ENCODE measurements at places on chromosomes 2 and 18.

- no peak for DNase-seq
Observed at GRCh38 chr18:28208268-28208667, 31.3 kb upstream of the CDH2 start.

GRCh38 chr2:139917690-139918384 is 1137.6 kb upstream of the NXPH2 start:
- no peak for DNase-seq

DNA sequence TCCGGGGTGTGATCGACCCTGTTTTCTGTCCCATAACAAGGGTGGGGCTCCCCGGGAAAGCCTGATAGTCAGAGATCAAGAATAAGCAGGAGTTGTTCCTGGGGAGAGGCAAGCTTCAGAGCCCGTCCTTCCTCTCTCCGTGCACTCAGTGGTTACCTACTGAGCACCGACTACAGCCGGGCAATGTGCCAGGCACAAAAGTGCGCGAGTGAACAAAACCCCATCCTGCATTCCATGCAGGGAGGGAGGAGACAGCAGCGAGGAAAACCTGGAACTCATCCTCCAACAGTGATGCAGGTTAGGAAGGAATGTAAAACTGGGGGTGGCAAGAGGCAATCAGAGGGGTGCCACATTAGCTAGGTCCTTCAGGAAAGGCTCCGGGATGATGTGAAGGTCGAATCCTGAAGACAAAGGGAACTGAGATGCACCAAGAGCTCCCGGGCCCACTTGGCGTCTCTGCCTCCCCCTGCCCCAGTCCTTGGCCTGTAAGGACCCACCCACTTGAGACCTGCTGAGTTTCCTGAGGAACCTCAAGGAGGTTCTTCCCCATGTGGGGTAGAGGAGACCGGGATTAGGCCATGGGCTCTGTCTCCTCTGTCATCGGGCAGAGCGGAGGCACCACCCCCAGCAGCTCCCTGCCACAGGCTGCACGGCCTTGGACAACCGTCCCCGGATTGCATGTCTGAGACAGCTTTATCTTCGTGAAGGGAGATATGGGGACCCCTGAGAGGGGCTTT is 198.2 kb downstream of the NDUFA10 start:
- no peak for DNase-seq

DNA sequence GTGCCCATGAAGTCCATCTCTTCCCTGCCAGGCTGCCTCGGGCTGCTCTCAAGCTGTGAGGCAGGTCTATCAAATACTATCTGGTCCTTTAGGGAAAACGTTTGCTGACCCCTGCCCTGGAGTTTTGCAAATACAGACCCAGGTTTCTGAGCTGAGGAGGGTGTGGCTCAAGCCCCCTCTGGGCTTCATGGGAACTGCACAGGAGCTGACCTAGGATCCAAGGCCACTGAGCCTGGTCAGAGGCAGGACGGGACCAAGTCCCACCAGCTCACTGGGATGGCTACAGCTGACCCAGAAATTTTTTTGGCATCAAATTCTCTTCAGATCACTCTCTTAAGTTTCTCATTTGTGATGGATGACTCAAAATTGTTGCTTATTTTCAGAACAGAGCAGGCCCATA is 14.1 kb downstream of the ZNF516 start:
- DNase-seq, result no peak

- DNase-seq, result no peak
Observed at GRCh38 chr2:157895531-157895930, 19.4 kb upstream of the ACVR1 start.

DNA sequence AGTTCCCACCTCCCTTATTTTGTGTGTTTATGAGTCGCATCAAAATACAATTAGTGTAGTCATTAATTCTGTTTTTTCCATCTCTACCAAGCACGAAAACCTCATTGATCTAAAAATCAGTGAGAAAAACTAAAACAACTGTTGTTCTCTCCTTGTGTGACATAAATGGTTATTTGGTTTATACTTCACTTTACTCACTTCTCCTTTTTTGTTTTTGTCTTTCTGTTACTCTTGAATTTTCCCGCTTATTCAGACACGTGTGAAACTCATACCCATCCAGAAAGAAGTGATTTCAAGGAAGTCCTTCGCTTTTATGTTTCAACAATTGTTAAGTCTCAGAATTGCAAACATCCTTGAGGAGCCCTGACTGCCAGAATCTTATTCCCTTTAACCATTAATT is 121.6 kb downstream of the EML6 start:
- DNase-seq, result no peak

DNA sequence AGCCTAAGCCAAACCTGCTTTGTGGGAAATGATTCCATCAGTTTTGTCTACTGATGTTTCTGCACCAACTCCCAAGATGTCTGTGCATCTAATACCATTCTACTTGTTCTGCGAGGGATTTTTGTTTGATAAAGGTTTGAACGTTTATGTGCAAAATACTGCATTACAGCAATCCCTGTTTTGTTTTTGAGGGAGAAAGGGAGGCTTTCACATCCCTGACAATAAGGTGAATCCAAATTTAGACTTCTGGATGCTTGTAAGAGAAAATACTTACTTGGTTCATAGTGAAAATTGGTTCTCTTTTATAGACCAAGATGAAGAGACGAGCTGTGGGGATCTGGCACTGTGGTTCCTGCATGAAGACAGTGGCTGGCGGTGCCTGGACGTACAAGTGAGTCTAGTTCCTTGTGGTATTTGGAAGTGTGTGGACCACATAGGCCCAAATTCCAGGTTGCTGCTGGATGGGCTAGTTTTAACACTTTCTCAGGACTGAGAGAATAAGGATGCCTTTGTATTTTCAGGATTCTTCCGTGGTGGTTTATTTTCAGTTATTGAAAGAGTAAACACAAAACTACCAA is 1.1 kb downstream of the RPL37A start:
- no peak for DNase-seq

Data from activated T-helper 1 cell treated with anti-CD3 and anti-CD28 coated beads, Interleukin-2, amount 50 U/mL, for 16 hours (primary cell).